ENCODE measurements at places on chromosomes 7 and 10.
A peak's percentile ranks its signal among the peaks of the same experiment; 100 is the strongest.

- peak; percentile 79 for DNase-seq
Measured at GRCh38 chr10:73886085-73886529, 11.8 kb upstream of the CAMK2G start.

DNA sequence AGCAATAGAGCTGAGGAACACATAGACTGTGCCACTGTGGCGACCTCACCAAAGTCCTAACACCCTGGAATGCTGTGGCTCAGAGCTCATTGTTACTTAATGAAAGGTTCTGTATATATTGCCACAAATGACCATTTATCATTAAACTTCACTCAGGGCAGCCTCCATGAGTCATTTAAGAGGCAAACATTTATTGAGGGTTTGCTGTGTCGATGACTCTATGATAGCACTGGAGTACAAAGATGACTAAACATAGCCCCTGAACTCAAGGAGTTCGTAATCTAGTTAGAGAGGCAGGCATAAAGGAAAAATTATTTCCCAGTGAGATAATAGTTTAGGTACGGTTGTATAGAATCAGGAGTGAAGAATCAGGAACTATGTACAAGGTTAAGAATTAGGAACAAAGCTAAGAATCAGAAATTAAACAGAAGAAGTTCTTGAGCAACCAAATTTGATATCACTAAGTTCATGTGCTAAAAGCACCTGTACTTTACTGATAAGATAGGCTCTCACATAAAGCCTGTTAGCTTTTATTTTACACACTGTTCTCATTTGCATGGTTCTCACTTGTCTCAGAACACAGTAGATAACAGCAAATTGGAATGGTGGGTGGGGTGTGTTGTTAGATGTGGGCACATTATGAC, 7.9 kb downstream of the ENTPD7 start:
- DNase-seq: no peak

DNA sequence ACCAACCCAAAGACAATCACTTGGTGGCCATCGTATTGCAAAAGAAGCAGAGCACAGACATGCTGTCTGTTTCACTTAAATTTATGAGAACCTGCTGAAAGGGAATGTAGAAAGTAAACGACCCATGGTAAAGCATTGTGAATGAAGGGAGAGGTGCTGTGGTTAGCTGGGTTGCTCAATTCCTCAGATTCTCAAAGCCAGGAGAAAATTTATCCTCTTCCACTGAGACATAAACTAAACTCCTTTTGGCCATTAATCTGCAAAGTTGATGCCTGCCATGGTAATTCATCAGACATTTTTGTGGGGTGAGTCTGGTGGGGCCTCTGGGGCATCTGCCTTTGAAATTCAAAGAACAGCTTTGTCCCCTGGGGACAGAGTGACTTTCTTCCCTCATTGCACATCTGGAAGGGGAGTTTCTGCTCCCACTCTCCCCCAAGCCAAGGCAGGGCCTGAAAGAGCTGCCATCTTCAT, 951.0 kb downstream of the LRMDA start:
- no peak for DNase-seq

DNA sequence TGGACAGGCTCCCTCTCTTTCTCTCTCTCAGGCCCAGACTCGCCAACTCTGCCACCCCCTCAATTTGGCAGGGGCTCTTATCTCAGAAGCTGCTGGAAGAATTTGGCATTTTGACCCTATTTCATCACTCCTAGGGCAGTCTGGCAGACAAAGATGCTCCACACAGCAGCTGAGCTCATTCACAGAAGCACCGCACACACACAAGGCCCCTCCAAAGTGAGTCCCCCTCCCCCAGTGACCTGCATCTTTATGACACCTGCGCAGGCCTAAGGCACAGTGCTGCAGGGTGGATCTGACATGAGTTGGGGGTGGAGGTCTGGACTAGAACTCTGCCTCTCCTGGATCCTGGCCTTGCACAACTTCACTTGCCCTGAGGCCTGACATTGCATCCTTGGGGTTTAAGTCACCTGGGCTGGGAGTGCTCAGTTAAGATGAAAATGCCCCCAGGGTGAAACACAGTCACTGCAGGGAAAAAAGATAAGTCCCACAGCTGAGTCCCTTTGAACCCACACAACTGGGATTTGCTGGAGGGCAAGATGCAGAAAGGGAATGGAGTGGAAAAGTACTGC, 41.1 kb upstream of the DUSP5 start:
- DNase-seq: no peak

DNA sequence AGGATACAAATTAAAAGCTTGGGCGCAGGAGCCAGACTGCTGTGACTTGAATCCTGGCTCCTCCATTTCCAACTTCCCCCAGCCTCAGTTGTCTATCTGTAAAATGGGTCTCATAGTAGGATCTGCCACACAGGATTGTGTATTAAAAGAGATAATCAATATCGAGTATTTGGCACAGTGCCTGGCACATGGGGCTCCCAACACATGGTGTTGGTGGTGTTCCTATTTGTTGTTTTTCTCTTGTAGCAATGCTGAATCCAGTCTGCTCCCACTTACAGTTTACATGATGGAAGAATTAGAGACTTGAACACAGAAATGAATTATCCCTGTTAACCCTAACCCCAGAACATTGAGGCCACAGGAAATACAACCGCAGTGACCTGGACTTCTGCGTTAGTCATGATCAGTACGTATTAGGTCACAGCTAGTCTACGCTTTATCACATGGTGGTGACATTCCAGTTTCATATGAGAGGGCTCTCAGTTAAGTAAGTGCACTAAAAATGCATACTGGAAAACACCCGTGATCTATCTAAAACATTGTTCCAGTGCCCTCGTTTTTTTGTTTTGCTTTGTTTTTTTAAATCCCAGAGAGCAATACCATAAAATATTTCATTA, 169.5 kb upstream of the KLF14 start:
- no peak for DNase-seq

DNA sequence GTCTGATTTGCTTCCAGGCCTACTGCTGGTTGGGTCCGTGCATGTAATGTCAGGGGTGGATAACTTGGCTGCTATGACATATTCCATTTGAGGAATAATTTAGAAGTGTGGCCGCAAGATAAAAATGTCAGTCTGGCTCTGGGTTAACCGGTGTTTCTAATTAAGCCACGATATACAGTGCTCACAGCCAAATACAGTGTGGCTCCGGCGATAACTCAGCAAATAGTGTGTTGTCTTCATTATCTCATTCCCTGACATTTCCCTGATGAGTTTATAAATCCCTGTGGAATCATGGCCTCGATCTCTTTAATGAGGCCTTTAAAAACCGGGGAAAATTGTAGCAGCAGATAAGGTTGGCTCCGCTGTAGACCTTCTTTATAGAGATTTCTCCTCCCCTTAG, 1125.0 kb downstream of the TYW1 start:
- DNase-seq: no peak

GRCh38 chr7:37770838-37771237, 77.6 kb upstream of the NME8 start:
- no peak for DNase-seq

GRCh38 chr10:132595854-132596253, 58.3 kb downstream of the INPP5A start:
- DNase-seq: no peak

- DNase-seq: no peak
Measured at GRCh38 chr10:130455791-130456190, 319.6 kb downstream of the GLRX3 start.

DNA sequence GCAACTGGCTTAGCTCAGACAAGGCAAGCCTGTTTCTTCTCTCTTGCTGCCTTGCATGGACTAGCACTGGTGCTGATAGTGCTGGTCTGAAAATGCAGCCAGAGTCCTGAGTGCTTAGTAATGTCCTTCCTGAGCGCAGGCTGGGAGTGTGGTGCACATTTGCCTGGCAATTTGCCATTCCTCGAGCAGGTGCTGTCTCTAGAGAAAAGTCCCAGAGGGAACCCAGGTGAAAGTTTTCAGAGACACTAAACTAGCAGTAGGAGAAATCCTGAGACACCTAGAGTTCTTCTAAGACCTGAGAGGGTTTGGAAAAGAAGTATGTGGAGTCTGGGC, 1.9 kb downstream of the SFTPD start:
- no peak for DNase-seq

DNA sequence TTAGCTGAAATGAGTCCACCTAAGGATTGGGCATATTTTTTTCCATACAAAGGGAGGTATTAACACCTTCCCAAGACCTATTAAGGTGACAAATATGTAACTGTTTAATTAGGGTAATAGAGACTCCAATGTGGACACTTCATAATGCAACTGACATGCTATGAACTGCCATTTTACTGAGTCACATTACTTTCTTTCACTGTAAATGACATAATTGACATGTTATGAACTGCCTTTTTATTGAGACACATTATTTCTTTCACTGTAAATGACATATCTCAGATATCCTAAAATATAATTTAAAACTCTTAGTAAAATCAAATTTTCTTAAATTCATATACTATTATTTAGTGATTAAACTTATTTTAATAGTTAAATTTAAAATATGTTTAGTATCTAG, 528.8 kb upstream of the PCDH15 start:
- no peak for DNase-seq

DNA sequence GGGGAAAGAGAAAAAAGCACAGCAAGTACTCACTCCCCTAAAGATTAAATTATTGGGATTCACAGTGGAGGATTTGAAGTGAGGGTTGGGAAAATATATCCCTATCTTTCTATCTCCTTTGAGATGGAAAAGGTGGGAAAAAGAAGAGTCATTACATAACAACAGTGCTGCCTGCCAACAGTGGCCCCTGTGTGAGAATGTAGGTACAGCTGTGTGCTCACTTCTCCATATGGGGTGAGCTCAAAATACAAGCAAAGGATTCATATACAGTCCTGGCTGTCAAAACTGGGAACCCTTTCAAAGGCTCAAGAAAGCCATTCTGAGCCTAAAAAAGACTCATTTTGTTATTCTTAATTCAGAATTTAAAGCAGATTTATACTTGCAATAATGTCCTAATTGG, 458.5 kb downstream of the GPAM start:
- no peak for DNase-seq

DNA sequence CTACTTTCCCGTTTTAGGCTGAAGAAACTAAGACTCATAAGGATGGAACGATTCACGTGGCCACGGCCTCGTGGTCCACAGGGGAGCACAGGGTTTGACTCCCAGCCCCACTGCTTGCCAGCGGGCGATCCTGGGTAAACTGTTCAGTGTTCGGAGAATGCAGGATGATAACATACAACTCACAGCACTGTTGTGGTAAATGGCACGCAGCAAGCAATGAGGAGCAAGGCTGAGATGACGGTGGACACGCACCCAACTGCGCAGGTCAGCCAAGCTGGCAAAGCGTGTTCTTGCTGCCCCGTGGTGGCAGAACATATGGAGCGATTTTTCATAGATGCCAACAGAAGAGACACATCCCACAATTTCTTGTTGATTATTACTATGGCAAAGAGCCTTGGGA, 272.7 kb downstream of the DNAJB6 start:
- no peak for DNase-seq

GRCh38 chr10:113006656-113007342, 56.8 kb downstream of the TCF7L2 start:
- DNase-seq: no peak

DNA sequence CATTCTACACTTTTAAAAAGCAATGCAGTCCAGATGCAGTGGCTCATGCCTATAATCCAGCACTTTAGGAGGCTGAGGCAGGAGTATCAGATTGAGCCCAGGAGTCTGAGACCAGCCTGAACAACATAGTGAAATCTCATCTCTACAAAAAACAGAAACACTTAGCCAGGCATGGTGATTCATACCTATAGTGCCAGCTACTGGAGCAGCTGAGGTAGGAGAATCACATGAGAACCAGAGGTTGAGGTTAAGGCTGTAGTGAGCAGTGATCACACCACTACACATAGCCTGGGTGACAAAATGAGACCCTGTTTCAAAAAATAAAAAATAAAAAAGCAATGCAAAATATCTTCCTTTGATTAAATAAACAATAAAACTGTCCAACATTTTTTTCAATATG, 205.2 kb downstream of the GRM8 start:
- DNase-seq: no peak

GRCh38 chr7:140676306-140676705, 3.6 kb downstream of the ADCK2 start:
- no peak for DNase-seq

- no peak for DNase-seq
Measured at GRCh38 chr7:44433255-44434022, 57.0 kb downstream of the NUDCD3 start.

DNA sequence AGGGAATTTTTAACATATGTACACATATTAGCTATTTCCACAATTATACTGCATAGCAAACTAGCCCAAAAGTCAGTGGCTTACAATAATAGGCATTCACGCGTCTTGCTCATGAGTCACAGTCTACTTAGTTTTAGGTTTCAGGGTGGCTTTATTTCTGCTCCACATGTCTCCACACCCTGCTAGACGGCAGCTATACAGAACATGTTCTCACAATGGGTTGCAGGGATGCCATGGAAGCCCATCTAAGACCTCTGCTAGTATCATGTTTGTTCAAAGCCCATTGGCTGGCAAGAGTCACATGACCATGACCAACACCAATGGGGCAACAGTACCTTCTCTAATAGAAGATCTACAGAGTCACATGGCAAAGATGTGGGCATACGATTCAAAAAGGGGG, 96.3 kb upstream of the NEBL start:
- no peak for DNase-seq

DNA sequence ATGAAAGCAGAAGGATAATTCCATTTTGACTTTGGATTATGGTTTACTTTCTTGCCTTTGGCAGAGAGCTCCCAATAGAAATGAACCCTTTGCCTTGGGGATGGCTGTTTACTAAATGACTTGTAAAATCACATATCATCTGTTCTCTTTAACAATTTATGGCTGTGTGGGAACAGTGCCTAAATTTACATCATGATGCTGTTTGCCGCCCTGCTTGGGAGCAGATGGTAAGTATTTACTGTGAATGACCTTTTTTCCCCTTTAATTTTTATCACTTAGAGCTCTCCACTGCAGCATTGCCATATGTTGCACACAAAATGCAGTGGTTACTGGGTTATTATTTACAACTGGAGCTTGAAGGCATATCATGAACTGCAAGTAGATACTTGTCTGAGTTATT, 13.4 kb downstream of the HEPACAM2 start:
- DNase-seq: no peak

GRCh38 chr7:116981939-116982338, 28.6 kb downstream of the ST7 start:
- no peak for DNase-seq

- no peak for DNase-seq
Measured at GRCh38 chr7:111933609-111934008, 272.6 kb downstream of the DOCK4 start.

- DNase-seq: peak; percentile 5
Measured at GRCh38 chr10:70323138-70323696, 39.4 kb upstream of the NPFFR1 start.

- DNase-seq: no peak
Measured at GRCh38 chr7:36228039-36228438, 75.0 kb downstream of the EEPD1 start.

GRCh38 chr7:39745320-39745719, 121.9 kb downstream of the RALA start:
- DNase-seq: no peak

Measured in CD4-positive, alpha-beta T cell treated with Interleukin-2 at 100 ng/mL for 4 hours (primary cell).